ENCODE measurements at places on chromosomes 4 and X.

- DNase-seq = no peak
Measured at GRCh38 chr4:156374069-156374468, 420.4 kb upstream of the CTSO start.

GRCh38 chr4:53436251-53436650 is 58.8 kb downstream of the FIP1L1 start:
- DNase-seq = no peak

DNA sequence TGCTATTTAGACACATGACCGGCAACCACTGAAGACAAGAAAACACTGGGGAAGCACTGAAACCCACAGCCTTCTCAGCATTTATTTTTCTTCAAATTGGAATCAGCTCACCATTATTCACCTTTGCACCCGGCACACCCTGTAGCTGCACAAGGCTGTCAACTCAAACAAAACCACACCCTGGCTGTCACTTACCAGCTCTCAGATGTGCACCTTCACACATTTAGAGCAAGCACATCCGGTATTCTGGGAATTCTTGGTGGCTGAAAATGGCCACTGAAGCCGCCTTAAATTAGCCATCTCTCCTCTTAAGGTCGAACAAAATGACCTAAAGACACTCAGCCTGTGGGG is 5.9 kb downstream of the ZFYVE28 start:
- DNase-seq = no peak

DNA sequence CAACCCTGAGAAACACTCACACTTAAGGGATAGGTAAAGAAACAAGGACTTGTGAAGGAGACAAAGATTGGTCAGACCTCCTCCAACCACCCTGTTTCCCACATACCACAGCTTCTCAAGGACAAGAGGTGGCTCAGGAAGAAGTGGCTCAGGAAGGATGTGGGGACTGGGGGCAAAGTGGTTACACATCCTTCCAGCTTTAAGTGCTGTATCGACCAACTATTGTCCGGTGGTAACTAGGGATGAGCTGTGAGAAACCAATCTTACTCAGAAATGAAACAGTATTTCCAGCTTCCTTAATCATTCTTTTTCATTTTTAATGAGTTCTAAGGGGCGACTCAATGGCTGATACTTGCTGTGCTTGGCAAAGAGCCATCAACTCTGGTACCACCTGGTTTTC is 8.5 kb upstream of the LHFPL1 start:
- DNase-seq = no peak

- no peak for DNase-seq
Measured at GRCh38 chr4:59243038-59243437, 1957.1 kb upstream of the ADGRL3 start.

- no peak for DNase-seq
Measured at GRCh38 chrX:145735036-145735435, 82.6 kb upstream of the SLITRK2 start.

GRCh38 chrX:72123471-72124185 is 8.1 kb downstream of the RTL5 start:
- DNase-seq = no peak

DNA sequence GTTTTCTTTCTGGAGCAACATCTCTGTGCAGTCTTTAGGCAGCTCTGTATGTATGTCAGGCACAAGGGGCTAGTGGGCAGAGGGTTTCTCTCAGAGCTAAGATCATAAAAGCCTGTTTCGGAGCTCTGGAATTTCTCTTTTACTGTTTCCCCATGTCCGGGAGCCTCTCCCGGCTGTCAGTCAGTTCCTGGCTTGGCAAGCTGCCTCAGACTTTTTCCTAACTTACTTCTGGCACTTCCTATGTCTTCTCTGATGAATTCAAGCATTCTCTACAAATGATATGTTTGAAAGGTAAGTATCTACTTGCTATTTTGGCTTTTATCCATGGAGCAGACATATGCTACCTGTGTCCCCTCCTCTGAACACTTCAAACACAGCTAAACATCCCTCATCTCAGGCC is 129.3 kb upstream of the PGRMC2 start:
- DNase-seq = no peak

DNA sequence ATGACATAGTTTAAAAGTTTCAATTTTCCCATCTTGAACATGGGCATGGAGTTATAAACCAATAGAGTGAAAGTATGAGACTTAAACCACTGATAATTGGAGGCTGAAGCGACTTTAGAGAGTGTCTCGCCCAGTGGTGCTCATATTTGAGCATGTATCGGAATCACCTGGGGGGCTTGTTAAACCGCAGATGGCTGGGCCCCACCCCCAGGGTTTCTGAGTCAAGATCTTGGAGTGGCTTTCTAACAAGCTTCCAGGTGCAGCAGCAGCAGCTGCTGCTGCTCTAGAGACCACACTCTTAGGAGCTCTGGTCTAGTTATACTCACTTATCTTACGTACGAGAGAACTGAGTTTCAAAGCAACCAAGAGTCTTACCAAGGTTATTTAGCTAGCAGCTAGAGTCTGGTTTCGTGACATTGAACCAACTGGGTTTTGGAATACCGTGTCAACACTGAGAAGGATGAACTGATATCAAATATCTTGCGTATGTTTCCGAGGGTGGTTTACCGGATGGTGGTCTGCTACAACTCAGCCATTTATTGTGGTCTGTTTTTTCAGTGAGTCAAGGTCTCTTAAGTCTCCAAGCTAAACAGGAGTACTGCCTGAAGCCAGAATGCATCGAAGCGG is 5.9 kb downstream of the PHEX start:
- DNase-seq = no peak

DNA sequence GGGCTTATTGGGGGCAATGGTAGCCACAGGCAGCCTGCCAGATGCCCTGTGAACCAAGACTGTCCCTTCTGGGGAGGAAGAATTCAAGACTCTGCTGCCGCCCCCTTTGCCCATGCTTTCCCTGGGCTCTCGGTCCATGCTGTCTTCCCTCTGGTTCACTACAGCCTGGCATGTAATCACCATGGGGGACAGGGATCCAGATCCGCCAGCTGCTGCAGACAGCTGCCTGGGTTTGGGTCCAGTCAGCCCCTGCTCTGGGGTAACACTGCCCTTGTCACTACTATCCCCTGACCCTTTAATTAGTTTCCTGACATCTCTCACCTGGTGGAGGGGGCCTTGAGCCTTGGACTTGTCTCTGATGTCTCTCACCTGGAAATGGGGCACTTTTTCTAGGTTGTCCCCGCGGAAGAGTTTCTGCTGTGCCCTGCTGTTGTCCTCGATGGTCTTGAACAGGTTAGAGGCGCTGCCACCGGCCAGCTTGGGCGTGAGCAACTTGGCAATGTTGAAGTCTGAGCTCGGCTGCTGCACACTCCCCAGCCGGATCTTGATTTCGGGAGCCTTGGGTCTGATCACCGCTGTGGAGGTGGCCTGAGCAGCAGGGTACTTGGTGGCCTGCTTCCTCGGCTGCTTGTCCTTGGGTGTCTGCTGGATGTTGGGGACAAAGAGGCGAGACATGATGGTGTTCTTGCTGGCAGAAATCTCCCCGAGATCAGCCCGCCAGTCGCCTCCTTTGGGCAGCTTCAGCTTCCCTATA is 6.4 kb downstream of the C4orf54 start:
- no peak for DNase-seq

GRCh38 chr4:8639777-8640720 is 47.5 kb downstream of the CPZ start:
- DNase-seq = peak; percentile 1

DNA sequence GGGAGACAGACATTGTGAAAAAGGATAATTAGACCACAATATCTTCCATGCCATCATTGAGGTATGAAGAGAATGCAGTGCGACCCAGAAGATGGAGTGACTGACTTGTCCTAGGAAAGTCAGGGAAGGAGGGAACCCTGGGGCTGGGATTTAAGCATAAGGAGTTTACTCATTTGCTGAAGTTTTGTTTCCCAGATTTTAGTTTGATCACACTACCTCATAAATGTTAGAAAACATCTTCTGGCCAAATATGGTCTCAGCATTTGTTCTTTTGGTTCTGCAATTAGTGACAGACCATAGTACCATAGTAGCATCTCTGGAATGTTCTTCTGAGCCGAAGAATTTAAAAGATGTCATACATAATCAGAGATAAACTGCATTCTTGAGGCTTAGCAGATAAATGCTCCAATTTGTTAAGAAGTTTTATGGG is 96.5 kb upstream of the PGRMC2 start:
- DNase-seq = no peak

DNA sequence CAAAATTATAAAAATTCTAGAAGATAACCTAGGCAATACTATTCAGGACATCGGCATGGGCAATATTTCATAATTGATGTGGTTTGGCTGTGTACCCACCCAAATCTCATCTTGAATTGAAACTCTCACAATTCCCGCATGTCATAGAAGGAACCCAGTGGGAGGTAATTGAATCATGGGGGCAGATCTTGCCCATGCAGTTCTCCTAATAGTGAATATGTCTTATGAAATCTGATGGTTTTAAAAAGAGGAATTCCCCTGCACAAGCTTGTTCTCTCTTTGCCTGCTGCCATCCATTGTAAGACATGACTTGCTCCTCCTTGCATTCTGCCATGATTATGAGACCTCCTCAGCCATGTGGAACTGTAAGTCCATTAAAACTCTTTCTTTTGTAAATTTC is 77.7 kb downstream of the DDX60 start:
- no peak for DNase-seq

- DNase-seq = peak; percentile 27
Measured at GRCh38 chr4:80072744-80073472, at the start of gene ANTXR2. Gene ANTXR2 (minus strand): TSS chr4:80073229. CDS start chr4:80072560, 669 bp downstream.

DNA sequence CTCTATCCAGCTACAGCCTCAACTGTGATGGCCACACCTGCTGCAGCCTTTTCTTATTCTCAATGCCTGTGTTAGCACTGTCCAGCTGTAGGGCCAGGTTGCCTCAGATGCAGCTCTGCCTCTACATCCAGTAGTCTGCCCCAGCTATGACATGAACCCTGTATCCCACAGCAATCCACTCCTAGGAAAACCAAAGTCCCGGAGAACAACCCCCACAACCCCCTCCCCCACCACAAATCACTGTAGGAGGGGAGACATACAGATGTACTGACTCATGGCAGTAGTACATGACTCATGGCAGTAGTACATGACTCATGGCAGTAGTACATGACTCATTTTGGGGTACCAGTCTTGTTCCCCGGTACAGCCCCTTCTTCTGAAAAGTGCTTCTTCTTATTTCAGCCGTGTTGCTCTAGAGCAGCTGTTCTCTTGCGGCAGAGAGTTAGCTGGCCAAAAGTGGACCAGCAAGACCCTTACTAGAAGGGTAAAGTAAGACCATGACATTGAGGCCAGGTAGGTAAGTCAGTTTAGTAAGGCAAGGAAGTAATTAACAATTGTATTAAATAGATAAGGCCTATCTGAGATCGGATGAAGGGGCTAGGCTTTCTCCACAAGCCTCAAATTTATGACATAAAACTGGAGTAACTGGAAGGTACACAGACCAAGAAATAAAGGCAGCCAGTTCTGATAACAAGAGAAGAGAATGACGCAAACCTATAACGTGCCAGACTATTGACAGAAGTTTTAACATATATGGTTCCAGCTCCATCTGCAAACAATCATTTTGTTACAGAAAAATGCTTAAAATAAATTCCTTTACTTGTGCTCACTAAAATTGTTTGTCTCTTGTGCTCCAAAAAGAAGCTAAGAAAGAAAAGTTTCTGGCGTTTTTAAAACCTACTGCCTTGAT is 221.4 kb downstream of the TACR3 start:
- no peak for DNase-seq

DNA sequence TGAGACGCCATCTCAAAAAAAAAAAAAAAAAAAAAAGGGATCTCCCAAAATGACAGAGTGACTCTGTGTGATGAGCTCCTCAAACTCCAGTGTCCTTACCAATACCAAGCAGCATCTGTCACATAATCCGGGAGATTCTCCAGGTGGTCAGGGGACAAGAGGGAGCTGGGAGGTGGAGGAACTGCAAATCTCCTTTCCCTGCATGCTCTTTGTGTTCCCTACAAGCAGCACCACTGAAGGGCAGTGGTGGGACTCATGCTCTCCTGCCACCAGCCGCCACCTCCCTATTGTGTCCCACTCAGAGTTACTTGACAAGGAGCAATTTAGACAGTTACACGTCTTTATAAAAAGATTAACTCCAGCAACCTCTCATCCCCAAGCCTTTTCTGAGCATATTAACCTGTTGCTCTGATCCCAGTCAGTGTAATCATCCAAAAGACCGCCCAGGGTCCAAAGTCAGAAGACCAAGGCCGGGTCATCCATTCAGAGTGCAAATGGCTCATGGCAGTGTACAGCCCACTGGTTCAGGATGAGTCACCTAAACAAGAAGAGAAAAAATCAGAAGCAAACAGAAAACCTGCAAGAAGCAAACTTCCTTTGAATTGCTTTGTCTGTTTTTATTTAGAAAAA is 23.6 kb downstream of the MGST2 start:
- DNase-seq = no peak

- DNase-seq = no peak
Measured at GRCh38 chrX:54171527-54172250, 11.4 kb downstream of the FAM120C start.

DNA sequence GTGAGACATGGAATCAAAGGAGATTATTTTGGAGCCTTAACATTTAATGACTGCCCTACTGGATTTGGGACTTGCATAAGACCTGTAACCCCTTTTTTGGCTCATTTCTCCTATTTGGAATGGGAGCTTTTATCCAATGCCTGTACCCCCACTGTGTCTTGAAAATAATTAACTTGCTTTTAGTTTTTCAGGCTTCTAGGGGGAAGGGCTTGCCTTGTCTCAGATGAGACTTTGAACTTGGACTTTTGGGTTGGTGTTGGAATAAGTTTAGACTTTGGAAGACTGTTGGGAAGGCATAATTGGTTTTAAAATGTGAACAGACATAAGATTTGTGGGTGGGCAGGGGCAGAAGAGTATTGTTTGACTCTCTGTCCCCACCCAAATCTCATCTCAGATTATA is 189.1 kb upstream of the POU3F4 start:
- DNase-seq = no peak

DNA sequence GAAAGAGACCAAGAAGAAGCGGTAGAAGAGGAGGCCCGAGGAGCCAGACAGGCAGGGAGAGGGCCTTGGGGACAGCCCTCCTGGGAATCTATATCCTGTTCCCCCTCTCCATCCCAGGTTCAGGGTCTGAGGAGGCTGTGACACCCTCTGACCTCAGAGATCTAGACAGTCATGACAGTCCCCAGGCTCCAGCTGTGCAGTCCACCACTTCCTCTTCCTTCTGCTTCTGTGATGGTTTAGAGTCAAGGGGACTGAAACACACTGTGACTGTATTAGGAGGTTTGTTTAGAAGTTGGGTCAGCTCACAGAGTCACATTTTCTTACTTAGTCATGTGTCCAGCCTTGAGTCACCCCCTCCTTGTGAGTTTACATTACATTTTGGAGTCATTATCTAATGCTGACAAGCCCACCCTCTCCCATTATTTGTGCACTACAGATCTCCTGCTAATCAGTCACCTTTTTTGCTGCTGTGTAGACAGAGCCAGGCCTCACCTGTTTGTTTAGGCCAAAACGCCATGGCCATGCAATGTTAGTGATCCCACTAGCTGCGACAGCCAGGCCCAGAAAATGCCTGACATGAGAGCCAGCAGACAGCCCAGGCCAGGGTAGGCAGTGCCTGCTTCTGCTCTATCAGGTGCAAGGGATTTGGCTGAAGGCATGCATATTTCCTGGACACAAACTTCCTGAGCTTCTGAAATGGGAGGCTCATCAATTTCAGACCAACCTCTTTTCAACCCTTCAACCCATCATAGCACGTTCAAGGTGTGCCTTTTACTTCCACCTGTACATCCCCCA is 26.0 kb downstream of the MANBA start:
- no peak for DNase-seq

Measured in NCI-H526 treated with DMSO at 0.1 percent for 48 hours (cell line).